ENCODE measurements at places on chromosomes 7 and 10.

DNA sequence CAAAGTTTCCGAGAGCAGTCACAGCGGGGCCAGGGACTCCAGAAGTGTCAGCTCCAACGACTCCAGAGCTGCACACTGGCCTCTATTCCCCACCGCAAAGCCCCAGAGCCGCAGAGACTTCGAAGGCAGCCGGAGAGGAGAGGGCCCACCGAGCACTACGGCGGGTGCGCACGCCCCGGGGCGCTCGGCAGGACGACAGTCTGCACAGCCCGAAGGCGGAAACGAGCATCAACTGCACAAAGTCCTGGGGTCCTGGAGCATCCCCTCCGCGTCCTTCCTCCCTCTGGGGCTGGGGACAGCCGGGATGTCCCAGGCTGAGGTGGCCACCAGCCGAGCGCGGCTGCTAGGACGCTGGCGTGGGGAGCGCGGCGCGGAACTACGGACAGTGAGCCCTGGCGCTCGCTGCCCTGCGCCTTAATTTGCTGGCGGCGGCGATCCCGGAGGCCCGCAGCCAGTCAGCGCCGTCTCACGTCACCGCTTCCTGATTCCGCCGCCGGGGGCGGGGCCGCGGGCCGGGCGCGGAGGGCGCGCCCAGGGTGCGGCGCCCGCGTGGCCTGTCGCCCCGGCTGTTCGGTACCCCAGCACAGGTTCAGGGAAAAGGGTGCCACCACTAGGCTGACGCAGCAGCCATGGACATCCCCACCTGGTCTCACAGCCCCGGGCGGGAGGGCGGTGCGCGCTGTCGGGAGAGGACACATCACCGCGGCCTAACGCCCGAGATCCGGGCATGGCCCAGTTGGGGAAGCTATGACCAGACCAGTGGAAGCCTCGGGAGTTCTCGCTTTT, at the start of gene TBX20:
Gene TBX20, minus strand, starts transcription at position 391 of the 786 bp plus-strand sequence. CDS start 480 bp downstream, outside the sequence.
- no peak for DNase-seq

DNA sequence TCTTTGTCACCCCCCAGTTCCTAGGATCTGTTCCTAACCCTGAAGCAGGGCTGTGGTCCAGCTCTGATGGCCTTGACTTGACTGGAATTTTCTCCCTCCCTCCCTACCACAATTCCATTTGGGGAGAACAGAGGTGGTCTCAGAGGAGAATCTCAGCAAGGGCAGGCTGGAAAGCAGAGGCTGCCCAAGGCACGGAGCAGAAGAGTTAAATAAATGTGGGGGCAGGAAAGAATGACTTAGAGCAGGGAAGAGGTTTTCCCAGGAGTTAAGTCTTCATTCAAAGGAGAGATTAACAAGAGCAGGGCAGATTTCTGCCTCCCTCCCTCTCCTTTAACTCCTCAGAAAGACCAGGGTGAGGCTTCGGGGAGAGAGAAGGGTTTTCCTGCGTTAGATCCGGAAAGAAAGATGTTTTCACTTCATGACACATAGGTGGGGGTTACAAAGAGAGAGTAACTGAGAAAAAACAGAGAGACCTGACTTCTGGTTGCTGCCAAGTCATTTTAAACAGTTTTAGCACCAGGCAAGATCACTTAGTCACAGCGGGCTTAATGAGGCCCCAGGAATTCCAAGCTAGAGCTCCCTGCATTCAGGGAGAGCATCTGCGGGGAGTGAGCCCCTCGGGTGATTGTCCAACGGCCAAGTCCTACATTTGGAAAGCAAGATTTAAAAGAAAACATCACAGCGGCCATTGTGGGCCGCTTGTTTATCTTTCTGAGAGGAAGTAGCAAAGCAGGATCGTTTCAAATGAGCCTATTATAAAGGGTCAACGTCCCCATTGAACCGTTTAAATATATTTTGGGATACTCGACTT, 78.7 kb downstream of the ARHGAP22 start:
- DNase-seq = no peak

DNA sequence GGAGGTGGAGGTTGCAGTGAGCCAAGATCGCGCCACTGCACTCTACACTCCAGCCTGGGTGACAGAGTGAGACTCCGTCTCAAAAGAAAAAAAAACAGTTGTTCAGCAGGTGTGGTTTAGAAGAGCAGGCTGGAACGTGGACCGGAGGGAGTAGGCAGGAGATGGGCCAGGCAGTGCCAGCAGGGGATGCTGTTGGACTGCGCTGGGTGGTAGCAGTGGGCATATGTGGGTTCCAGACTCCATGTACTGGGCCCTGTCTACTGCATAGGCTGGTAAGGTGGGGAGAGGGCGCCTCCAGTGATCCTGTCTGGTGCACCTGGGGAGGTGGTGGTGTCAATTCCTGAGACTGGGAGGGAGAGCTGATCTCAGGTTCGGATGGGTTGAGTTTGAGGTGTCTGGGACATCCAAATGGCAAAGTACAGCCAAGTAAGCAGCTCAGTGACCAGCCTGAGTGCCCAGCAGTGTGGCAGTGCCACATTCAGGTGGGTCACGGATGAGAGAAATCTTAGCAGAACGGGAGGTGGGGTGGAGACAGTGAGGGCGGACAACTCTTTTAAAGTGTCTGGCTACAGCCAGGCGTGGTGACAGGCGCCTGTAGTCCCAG, 25.9 kb downstream of the SFXN4 start:
- peak; percentile 19 for DNase-seq

- no peak for DNase-seq
Observed at GRCh38 chr10:132497063-132497680, 40.4 kb upstream of the INPP5A start.

DNA sequence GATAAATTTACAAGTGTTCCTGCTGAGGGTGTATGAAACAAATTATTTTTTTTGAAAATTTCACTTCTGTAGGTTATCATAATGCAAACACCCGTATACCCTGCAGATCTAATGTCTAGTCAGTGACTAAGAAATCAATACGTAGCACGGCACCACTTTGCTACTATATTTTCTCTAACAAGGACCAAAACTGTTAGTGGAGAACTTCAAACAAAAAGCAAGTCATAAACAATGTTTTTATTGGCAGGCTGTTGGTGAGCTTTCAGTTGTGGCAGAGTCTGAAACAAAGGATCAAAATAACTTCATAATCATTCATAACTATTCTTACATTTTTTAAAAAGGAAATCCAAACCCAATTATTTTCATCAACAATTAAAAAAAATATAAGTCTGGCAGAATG, 11.8 kb downstream of the SEM1 start:
- no peak for DNase-seq

DNA sequence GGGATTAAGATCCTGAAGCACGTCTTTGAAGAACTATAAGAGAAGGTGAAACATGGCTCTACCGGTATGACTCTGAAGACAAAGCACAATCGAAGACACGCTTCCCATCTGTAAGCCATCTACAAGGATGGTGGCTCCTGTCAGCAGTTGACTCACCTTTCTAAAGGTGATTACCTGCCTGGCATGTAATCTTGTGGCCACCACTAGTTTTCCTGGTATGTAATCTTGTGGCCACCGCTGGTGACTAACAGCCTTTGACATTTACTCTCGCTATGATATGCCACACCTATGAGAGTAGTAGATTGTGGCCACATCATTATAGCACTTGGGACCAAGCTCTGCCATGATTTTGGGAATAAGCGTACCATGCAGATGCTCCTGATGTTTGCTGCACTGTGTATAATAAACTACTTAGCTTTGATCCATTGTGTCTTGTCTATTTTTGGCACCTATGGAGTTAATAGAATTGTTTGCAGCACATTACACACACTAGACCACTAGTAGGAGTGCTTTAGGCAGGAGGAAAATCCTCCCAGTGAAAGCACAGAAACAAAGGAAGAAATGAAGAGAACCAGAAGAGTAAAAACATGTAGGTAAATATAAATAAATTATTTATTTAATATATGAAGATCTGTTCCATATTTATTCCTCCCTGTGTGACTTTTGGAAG, 59.8 kb downstream of the VAX1 start:
- no peak for DNase-seq

DNA sequence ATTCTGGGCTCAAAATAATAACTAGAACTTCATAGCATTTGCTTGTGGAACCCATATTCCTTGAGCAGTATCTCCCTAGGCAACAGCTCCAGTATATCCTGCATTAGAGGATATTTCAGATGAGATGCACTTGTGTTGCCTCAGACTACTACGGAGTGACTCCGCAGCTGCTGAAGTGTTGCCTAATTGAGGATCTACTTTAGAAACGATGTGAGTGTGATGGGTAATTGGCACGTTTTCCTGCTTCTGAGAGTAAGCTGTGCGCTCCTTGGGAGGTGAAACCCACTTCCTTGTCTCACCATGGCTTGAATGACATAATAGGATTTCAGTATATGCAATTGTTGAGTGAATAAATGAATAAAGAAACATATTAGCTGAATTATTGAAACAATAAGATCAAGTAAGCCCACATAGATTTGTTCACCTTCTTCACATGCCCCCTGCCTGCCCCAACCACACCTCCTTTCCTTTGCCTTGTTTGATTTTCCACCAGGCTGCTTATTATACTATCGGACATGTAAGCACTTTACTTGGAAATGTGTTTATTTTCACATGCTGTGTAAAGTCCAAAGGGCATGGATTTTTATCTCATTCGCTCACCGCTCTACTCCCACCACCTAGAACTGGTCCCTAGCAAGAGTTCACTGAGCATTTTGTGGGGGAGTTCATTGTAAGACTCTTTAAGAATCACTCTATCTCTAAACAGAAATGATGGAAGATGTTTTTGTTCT, 303.8 kb downstream of the KCNMA1 start:
- no peak for DNase-seq

- DNase-seq = no peak
Observed at GRCh38 chr7:18395868-18396267, 99.7 kb upstream of the HDAC9 start.

DNA sequence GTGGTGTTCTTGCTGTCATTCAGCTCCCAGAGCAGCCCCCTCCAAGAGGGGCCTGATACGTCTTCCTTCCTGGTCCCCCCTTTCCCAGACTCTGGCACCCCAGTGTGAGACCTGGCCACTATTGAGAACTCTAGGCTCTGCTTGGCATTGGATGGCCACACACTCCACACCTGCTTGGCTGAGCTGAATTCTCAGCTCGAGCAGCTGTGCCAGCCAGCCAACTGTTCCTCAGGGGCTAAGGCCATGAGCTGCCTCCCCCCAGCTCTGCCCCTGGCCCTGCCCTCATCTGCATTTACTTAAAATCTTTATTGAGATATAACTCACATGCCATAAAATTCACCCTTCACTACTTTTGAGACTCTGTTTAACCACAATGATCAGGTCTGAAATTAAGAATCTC, 6.7 kb downstream of the TLL2 start:
- DNase-seq = no peak

DNA sequence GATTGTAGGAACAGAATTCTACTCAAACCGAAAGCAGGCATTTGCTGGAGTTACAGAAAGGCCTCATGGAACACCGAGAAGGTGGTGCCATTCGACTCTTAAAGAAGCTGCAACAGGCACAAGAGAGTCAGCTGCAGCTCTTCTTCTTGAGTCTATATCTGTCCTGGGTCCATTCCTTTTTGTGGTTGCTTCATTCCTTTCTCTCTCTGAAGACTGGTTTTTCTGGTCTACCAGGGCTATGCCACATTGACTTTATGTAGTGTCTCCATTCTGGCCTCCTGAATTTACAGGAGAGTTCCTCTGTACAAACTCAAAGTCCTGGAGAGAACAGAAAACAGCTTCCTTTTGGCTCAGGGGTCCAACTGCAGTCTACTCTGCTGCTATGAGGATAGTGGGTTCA, 132.8 kb downstream of the CFTR start:
- DNase-seq = no peak

- no peak for DNase-seq
Observed at GRCh38 chr7:121456015-121456414, 59.9 kb upstream of the FAM3C start.

GRCh38 chr10:69506487-69506833, 55.2 kb downstream of the TSPAN15 start:
- no peak for DNase-seq

- DNase-seq = no peak
Observed at GRCh38 chr10:71087622-71088021, 124.7 kb upstream of the UNC5B start.

DNA sequence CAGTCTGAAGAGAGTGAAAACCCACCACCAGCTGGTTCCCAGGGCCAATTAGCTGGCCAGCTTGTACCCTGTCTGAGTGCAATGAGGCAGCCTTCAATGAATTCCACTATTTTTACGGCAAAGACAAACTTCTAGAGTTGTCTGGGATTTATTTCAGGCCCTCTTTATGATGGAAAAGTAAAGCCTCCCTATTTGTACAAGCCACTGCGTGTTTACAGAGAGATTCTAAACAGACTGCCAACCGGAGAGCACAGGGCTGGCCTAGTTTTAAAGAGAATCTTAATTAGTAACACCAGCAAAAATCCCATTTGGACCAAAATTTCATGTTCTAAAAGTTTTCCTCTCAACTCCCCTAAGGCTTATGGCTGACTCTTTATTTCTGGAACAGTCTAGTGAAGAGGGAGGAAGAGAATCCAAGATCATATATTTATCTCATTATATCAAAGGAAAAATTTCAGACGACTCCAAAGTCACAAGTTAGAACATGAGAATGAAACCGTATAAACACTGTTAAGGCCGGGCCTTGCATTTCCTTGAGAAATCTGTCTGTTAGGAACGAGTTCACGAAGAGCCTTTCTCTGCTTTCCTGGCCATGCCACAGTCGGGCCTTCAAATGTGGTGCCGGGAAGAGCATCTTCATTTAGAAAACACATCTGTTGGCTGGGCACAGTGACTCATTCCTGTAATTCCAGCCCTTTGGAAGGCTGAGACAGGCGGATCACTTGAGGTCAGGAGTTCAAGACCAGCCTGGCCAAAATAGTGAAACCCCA, 724.6 kb upstream of the NRP1 start:
- no peak for DNase-seq

DNA sequence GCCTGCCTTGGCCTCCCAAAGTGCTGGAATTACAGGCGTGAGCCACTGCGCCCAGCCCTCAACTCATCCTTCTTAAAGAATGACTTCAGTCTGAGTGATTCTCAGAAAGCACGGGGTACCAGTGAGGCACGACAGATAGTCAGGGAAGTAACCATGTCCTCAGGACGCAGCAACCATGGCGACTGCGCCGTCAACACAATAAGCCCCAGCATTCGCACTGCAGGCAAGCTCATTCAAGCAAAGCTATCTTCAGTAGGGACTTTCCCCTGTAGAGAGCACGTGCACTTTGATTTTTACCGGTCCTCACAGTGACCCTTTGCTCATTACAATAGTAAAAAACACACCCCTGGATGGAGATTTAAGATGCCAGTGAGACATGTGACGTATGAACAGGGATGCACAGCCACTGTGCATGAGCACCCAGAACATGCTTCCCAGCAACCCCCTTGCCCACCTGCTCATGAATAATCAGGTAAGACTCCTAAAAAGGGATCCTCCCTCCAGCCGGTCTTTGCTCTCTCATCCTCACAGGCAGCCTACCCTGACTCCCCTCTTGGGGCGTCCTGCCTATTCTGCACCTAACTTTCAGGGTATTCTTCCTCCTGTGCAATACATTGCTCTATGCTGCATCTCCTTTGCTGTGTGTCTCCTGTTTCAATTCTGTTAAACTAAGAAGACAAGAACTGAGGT, 9.1 kb downstream of the WDR86 start:
- DNase-seq = no peak

GRCh38 chr10:131738396-131738735, 162.4 kb upstream of the PPP2R2D start:
- no peak for DNase-seq
